ENCODE measurements at places on chromosomes 13 and 19. TPM values are rescaled to one million over a fixed set of nuclear protein-coding genes. Genes with fewer than 3 reads are reported as not detected.

DNA sequence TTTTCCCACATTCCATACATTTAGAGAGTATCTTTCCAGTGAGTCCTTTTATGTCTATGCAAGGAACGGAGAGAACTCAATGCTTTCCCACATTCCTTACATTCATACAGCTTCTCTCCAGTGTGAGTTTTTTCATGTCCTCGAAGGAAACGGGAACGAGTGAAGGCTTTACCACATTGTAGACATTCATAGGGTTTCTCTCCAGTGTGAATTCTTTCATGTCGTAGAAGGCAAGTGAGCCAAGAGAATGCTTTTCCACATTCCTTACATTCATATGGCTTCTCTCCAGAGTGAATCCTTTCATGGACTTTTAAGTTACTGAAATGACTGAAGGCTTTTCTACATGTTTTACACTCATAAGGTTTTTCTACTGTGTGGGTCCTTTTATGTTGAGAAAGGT is 17.1 kb downstream of the ZNF823 start:
- H3K27ac ChIP-seq = no peak overlapping the region
- DNase-seq = no peak
- no peaks in the 10 kb centered on the region for H3K27me3 ChIP-seq

- H3K36me3 ChIP-seq = no peaks in the 10 kb centered on the region
- H3K27me3 ChIP-seq = peaks cover 16% of the 10 kb centered on the region
- H3K27ac ChIP-seq = no peak overlapping the region
- no peaks in the 10 kb centered on the region for H3K4me1 ChIP-seq
- no peak for DNase-seq
- no peak overlapping the region for H3K4me3 ChIP-seq
Observed at GRCh38 chr19:19217099-19217498, 5.3 kb downstream of the NCAN start.

DNA sequence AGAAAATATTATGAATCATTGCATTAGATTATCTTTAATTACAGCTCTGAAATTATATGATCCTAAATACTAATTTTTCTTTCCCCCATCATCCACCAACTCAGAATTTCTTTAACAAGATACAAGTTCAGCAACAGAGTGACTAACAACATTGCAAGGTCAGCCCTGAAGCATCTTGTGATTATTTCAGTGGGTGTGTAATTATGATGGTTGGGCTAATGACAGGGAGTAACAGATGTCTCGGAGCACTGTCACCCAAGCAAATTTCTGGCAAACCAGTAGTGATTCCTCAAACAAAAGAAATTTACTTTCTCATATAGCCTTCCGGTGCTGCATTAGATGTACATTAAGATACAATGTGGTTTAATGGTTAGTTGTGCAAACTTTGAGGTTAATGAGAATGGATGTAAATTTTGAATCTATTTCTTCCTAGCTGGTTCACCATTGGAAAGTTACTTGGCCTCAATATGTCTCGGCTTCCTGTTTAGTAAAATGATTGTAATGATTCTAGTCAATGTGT is 238.9 kb downstream of the ITGBL1 start:
- H3K27me3 ChIP-seq = no peaks in the 10 kb centered on the region
- H3K4me3 ChIP-seq = no peak overlapping the region
- no peaks in the 10 kb centered on the region for H3K4me1 ChIP-seq
- H3K27ac ChIP-seq = no peak overlapping the region
- H3K36me3 ChIP-seq = no peaks in the 10 kb centered on the region

Gene SHISA7
- not detected for total RNA-seq

Gene ERICH4
- total RNA-seq = not detected

- no peak overlapping the region for H3K4me3 ChIP-seq
- no peaks in the 10 kb centered on the region for H3K27me3 ChIP-seq
- DNase-seq = no peak
Observed at GRCh38 chr13:102907886-102908515, 62.2 kb downstream of the ERCC5 start.

Gene CLDND2
- total RNA-seq = not detected

DNA sequence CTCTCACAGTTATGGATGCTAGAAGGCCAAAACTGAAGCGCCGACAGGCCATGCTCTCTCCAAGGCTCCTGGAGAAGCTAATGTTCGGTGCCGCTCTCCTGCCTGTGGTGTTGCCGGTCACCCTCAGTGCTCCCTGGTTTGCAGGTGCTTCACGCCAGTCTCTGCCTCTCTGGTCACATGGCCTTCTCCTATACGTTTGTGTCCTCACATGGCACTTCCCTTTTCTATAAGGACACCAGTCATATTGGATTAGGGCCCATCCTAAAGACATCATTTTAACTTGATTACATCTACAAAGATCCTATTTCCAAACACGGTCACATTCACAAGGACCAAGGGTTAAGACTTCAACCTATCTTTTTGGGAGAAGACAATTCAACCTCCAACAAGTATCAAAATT is 671.3 kb upstream of the ARGLU1 start:
- no peaks in the 10 kb centered on the region for H3K4me1 ChIP-seq
- H3K36me3 ChIP-seq = no peaks in the 10 kb centered on the region
- H3K27me3 ChIP-seq = no peaks in the 10 kb centered on the region
- DNase-seq = no peak
- H3K27ac ChIP-seq = no peak overlapping the region

Data from uterus (tissue), 4 donors.